HuH-7.5 (cell line): ENCODE measurements at places on chromosomes 4 and X.

GRCh38 chrX:131894995-131895394 lies 128.1 kb upstream of the STK26 start:
- DNase-seq, result no peak

DNA sequence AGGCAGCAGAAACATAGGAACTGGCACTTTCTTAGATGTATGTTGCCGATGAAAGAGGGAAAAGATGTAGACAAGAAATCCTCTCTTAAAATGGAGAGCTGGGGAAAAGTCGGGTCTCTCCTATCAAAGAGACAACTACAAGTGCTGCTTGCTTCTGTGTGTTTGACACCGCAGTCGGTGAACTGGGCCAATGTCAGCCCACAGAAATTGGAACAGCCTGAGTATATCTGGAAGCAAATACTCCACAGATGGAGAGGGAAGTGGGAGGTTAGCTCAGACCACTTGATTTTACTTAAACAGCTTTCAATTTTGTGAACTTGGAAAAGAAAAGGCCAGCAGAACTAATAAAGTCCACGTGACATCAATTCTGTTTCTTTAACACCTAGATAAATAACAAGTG lies 230.9 kb upstream of the FAT1 start:
- DNase-seq, result no peak

- DNase-seq, result no peak
Observed at GRCh38 chr4:57063518-57063917, 46.7 kb downstream of the IGFBP7 start.

DNA sequence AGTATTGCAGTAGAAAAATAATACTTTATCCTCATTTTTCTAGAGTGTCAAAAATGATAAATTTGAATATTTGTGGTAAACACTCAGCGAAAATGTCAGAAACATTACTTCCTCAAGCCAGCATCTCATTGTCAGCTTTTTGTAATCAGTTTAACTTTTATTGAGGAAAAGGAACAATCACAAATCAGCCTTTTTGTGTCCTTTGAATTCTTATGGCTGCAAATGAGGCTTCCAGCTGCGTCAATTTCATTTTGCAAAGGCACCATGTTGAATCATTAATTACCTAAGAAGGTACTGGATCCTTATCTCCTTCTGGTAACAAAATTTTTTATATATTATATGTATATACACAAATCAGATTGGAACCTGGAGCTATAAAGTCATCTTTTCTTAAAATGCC lies 442.6 kb upstream of the CPEB2 start:
- no peak for DNase-seq

DNA sequence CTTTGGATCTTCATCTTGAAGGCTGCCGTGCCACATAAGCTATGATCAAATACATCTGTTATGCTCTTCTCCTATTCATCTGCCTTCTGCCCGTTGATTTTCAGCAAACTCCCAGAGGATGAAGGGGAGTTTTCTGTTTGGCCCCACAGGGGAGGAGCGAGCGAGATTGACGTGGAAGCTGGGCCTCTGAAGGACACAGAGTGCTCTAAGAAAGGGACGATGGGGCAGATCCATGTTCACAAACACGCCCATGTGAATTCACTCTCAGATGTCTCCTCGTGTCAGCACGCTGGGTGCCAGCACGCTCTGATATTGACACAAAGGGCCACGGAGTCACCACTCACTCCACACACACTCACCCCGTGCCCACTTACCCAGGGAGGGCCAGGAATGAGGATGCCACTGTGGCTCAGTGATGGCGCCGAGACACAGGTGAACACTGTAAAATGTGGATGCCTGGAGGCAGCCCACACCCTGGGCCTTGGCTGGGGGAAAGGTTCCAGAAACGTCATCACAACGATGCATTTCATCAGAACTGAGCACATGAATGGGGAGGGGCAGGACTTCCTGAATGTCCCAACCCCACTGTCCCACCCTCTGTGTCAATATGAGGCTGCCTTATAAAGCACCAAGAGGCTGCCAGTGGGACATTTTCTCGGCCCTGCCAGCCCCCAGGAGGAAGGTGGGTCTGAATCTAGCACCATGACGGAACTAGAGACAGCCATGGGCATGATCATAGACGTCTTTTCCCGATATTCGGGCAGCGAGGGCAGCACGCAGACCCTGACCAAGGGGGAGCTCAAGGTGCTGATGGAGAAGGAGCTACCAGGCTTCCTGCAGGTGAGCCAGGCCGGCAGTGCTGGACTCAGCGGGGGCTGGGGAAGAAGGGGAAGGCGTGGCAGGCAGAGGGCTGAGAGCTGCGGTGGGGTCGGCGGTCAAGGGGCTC lies at the start of gene S100P:
S100P (plus strand) TSS at position 648 of the 946 bp plus-strand sequence; CDS start at position 703, 55 bp downstream.
- DNase-seq, result no peak

GRCh38 chr4:23885943-23886590 lies 3.8 kb downstream of the PPARGC1A start:
- DNase-seq, result no peak

DNA sequence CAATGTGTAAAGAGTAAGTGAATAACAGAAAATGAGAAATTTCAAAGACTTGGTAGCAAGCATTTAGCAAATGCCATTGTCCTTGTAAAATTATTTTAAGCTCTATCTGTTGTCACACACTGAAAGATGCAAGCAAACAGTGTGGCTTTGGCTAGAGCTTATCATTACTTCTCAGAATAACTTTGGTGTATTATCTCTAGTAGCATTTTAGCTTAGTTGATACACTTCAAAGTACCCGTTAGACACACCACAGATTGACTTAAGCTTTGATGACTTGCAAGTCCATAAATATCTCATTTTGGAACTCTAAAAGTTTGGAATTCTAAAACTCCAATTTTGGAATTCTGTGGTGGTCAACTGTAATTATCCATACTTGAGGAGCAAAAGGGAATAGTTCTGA lies 98.6 kb downstream of the PDLIM5 start:
- DNase-seq, result no peak

DNA sequence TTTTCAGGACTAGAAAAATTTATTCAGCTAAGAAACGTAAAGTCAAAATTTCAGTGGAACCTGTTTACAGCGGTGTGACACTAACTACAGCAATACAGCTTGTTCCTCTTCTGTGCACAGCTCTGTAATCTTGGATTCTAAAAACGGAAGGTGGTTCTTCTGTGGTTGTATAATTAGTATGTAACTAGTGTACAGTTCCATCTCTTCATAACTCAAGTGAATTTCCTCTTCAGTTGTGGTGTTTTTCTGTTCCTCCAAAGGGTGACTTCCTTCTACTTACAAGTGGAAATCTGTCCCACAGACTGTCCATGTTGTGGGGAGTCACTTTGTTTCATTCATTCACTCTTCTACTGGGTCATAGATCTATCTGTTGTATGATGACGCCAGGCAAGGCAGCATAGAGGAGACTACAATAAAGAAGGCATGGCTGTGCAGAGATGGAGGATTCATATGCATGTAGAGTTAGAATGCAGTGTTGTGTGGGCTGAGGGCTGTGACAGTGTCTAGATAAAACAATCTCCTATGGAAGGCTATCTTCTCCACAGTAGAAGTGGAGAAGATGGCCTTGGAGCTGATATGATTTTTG lies 5.4 kb downstream of the DAPP1 start:
- no peak for DNase-seq

DNA sequence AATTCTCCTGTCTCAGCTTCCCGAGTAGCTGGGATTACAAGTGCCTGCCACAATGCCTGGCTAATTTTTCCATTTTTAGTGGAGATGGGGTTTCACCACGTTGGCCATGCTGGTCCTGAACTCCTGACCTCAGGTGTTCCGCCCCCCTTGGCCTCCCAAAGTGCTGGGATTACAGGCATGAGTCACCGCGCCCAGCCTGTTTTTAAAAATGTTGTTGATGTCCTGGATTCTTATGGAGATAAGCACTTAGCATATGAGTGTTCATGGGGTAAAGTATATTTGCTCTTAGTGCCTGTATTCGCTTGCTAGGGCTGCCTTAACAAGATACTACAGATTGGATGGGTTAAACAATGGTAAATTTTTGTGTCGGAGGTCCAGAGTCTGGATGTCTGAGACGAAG lies 91.7 kb downstream of the CEP44 start:
- no peak for DNase-seq

DNA sequence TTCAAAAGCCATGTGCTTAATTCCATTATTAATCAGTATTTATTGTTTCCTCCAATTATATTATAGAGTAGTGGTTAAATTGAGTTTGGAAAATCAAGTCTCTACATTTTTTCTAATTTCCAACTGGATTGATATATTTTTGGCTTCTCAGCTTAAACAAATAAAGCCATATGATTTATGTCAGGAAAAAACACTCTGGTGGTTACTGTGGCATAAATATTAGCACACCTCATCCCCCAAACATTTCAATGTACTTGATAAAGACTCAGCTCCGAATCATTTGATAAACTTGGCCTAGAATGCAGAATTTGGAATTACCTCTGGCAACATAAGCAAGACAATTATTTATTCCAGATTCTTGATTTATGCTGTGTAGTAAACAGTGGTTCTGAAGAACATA lies 2313.8 kb downstream of the ARAP2 start:
- no peak for DNase-seq

DNA sequence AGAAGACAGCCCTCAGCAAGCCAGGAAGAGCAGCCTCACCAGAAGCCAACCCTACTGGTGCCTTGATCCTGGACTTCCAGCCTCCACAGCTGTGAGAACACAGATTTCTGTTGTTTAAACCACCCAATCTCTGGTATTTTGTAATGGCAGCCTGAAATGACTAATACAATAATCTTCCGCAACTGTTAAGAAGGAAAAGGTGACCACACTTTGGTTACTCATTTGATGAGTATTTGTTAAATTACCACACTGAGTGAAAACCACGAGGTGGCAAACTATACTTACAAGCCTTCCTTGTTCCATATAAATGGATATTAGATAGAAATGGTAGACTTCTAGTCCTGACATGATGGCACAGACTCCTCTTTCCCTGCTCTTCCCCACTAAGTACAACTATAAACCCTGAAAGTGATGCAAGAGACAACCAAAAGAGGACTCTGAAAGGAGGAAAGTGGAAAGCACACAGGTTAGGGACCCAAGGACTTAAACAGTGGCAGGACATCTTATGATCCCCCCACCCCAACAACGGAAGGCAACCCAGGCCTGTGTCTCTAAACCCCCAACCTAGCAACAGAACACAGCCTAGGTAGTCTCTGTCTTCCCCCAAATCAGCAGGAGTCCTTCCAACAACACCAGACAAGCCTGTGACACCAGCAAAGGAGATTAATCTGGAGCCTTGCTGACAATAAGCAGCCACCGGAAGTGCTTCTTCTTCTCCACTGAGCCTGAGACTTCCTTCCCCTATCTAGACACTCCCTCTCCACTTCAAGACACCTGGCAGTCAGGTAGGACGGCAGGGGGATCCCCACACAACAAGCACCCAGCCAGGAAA lies 12.3 kb downstream of the ZNF182 start:
- DNase-seq, result no peak

GRCh38 chr4:174531486-174531885 lies 9.2 kb upstream of the HPGD start:
- no peak for DNase-seq

DNA sequence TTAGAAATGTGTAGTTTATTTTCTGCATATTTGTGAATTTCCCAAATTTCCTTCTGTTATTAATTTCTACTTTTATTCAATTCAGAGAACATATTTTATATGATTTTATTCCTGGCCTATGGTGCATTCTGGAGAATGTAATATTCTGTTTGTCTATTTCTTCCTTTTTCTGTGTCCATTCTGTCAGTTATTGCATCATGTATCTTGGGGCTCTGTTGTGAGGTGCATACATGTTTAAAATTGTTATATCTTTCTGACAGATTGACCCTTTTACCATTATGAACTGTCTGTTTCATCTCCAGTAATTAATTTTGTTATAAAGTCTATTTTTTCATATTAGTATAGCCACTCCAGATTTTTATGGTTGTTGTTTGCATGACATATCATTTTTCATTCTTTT lies 96.9 kb upstream of the CITED1 start:
- no peak for DNase-seq

GRCh38 chr4:53653484-53654053 lies 62.3 kb upstream of the LNX1 start:
- DNase-seq, result no peak

DNA sequence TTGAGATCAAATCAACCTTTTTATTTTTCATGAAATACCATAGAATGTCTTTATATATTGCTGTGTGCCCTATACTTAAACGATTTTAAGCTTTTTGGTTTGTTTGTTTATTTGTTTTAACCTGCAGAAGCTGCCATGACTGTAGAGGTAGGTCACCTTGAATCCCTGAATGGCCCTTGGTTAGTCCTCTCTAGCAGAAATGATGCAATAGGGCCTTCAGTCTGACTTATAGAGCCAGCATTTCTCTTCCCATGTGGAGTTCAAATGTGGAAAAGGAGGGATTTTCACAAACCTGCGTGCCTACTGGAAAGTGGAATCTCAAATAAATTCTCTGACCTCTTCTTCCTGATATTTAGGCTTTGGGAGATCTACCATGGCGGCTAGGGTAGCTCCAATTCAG lies 327.9 kb downstream of the MAPK10 start:
- DNase-seq, result no peak

GRCh38 chrX:31178769-31179125 lies 106.9 kb upstream of the FTHL17 start:
- DNase-seq, result no peak
